Spleen (tissue), 13 donors: ENCODE measurements at places on chromosomes 3 and 15.

- no peak for DNase-seq
These were observed 152.6 kb downstream of the PDZRN3 start for GRCh38 chr3:73471986-73472787.

DNA sequence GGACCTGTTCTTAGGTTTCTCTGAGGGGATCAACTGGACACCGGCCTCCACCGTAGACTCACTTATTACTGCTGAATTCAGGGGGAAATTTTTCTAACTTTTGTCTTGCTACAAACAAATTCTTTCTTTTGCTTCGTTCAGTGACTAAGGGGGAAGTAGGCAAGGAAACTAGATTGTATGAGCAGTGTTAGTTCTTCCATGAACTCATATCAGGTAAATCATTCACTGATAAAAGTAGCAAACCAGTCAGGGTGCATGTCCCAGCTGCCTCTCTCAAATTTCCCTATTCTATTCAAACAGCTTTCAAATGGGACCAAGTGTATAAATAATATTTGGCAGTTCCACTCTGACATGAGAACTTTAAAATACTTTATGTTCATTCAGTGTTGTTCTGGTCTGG lies 7.3 kb upstream of the CCDC13 start:
- no peak for DNase-seq

GRCh38 chr3:136804813-136805212 lies 14.1 kb upstream of the SLC35G2 start:
- no peak for DNase-seq

DNA sequence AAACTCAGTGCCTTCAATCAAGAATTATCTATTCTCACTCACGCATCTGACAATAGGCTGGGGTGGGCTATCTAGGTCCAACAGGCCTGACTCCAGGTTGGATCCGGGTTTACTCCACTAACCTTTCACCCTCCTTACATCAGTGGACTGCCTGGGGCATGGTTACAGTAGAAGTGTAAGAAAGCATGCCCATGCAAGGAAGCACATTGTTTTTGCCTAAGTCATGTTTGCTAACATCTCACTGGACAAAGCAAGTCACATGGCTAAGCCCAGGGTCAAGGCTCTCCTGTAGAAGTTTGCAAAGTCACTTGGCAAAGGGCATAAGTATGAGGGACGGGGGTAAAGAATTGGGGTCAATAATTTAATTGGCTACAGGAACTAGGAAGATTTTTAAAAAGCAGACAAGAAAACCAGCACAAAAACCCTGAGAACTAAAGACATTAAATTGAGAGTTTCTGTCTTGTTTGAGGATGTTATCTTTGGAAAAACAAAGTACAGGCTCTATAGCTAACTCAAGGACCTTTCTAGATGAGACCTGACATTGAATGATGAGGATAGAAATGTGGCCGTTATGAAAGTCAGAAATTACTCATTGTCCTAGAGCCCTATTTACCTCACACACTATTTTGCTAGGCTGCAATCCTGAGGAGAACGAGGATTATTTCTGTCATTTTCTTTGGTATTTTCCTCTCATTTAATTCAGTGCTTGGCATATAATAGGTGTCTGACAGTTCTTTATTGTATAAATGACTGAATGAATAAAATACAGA lies 214.2 kb downstream of the IL20RB start:
- no peak for DNase-seq

- no peak for DNase-seq
These were observed 62.3 kb downstream of the NOX5 start for GRCh38 chr15:69076756-69077155.
